Stimulated activated CD8-positive, alpha-beta memory T cell treated with anti-CD3 and anti-CD28 coated beads, Interleukin-4, amount 100 ng/mL, for 1 hour (primary cell): ENCODE measurements at places on chromosomes 4 and X.

DNA sequence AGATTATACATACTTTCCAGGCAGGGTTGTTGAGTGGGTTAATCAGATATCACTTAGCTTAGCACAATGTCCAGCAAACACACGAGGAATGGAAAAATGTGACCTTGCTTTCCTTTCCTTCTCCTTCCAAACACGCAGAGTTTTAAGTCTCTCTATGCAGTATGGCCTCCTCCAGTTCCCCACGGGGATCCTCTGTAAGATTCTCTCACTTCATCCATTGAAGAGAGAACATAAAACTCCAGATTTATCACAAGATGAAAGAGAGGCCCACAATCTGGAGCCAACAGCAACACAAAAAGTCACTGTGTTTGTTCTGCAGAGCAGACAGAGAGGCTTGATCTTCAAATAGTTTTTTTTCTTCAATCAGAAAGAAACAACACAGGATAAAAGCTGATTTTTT, 336.8 kb upstream of the CLNK start:
- DNase-seq: no peak

DNA sequence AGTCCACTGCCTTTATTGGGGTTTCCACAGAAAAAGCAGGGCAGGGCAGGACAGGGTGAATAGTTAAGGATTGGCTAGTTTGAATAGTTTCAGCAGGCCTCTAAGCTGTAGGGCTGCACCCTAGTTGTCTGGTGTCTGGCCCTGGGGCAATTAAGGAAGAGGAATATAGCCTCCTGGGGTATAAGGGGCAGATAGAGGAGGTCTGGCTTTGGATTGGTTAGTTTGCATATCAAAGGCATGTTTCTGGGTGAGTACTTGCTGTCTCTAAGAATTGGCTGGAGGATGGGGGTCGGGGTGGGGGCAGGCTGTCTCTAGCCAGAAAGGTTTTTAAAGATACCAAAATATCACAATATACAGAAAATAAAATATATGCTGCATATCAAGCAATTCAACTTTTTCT, 100.4 kb downstream of the TMEM164 start:
- DNase-seq: no peak

DNA sequence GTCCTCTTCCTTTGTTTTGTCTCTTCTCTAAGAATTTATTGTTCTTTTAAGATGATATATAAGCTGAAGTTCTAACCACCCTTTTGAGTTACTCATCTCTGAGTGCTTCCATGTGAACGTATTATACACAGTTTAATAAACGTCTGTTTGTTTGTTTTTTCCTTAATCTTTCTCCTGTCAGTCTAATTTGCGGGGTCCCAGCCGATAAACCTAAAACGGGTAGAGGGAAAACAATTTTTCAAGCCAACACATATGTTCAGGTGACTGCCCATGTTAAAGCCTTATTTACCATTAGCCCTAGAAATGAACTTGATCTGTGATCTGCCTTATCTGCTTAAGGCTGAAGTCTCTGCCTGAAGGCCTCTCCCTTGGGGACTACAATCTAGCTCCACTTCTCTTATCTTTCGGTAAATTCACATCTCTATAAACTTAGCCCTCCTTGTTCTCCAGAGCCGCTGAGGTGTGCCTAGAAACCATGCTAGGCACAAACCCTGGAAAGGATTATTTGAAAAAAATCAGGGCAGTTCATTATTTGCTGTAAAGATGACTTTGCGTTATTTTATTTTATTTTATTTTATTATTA, 158.8 kb downstream of the CAMK2D start:
- DNase-seq: no peak

DNA sequence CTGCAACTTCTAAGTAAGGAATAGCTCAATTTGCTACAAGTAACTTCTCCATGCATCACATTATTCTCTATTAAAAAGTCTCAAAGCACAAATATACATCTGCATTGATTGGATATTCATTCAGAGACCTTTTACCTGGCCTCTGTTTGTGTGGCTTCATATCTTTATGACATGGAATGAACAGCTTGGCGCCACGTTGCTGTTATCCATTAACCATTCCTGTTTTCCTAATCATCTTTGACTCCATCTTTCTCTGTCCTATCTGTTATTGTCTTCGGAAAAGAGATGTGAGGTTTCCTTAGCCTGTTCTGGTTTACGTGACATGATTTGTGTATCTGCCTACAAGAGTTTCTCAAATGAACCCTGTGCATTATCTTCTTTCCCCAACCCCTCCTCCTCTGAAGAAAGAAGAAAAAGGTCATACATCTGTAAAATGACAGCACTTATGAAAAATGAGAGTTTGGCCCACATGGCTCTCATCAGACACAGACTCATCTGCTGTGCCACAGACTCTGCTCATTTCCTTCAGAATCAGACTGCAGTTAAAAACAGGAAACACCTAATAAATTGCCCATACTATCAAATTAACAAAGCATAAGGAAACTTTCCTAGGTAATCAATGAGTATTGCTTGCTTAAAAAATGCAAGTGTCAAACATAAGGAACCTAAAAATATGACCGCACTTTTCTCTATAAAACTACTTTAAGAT, 347.6 kb upstream of the FAM241A start:
- DNase-seq: no peak

DNA sequence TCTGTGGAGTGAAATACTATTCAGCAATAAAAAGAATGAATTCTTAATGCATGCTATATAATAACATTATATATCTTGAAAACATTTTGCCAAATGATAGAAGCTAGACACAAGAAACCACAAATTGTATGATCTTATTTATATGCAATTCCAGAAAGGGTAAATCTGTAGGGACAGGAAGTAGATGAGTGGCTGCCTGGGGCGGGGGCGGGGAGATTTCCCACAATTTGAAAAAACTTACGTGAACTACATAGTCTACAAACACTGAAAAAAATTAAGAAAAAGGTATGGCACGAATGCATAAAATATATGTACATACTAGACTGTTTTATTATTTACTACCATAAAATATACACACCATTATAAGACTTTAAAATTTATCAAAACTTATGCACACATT, 81.6 kb downstream of the WWC2 start:
- DNase-seq: no peak

GRCh38 chr4:41287852-41288251, 31.1 kb downstream of the UCHL1 start:
- no peak for DNase-seq

GRCh38 chrX:68881911-68882310, 53.1 kb downstream of the EFNB1 start:
- no peak for DNase-seq

- no peak for DNase-seq
Measured at GRCh38 chrX:139815771-139816170, 107.8 kb upstream of the MCF2 start.

DNA sequence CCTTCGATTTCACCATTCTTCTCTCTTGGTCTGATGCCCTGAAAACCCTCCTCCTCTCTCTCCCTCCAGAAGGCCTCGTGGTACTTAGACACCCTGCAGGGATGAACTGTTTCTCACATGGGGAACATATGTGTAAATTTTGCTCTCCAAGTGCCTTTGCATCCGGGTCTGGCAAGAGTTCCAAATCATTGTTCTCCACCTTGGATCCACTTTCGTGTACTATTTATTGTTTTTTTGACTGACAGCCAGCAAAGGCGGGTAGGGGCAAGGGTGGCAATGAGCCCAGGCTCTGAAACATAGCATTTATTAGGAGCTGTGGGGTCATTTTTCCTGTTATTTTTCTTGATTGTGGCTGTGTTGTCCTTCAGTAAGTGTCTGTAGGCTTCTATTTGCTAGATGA, 81.7 kb downstream of the RTL5 start:
- no peak for DNase-seq

- no peak for DNase-seq
Measured at GRCh38 chr4:176939445-176939844, 146.7 kb upstream of the VEGFC start.

DNA sequence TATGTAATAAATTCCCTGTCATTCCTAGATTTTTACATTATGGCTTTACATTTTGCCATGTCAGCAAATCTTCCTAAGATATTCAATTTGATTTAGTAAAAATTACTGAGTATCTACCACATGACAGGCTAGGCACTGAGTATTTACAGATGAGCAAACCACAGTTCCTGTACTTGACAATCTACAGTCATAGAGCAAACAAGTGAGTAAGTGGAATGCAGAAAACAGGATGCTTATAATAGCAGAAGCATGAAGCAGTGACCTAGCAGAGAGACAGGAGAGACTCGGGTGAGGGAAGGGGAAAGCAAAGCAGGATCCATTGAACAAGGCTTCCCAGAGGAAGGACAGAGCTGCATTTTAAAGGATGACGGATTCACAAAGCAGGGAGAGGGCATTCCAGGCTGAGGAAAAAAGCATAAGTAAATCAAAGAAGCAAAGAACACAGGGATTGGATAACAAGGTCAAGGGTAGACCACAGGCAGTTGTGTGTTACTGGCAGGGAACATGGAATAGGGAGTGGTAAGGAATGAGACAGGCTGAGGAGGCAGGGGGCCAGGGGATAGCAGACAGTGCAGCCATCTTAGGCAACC, 124.7 kb upstream of the C1QTNF7 start:
- no peak for DNase-seq
